ENCODE measurements at places on chromosomes 7 and 10.

DNA sequence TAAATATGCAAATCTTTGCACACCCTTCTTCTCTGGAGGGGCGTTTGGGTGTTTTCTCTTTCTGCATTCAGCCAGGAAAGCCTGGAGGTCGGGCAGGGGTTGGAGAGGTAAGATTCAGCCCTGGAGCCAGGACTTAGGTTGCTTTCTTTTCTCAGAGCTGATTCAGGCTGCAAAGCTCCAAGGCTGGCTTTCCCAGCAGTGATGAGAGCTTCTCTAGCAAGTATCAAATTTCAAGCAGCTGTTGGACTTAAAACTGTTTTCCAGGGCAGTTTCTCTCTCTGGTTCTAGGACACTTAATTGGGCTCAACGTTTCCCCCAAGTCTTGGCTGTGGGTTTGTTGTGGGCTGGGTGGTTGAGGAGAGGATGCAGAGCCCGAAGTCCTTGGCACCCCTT is 608 bp downstream of the AKR1B10 start:
- peak; percentile 72 for DNase-seq

DNA sequence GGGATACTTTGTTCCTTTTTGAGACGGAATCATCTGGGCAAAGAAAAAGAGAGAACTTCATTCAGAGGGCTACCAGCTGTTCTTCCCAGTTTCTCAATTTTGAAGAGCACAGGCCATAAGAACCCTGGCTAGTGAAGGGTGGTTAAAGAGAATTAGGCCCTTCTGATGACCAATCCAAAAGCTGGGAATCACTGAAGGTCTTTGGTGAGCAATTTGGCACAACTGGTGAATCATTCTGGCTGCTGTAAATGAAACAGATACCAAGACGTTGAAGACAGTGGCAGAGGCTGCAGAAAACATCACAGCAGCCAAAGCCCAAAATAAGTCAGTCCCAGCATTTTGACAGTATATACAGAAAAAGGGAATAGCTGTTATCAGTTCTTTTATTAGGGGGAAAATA is 5.1 kb downstream of the RAPGEF5 start:
- no peak for DNase-seq

GRCh38 chr7:50272808-50273207 is 31.7 kb upstream of the IKZF1 start:
- no peak for DNase-seq

DNA sequence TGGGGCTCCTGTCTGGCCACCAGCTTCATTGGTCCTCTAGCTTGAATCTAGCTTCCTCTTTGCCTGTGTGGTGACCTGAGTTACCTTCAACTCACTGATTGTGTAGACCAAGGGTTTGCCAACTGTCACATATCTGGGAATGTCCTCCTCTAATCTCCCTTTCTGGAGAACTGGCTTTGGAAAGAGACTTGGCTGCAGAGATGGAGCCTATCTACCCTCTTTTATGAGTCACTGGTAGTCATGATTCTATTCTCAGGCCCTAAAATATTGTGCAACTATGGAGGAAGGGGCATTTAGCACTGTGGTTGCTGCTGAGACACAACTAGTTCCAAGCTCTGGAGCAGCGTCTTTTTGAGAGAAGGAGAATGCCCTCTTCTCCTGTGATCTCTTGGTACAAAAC is 691.3 kb downstream of the KCNMA1 start:
- DNase-seq, result no peak

DNA sequence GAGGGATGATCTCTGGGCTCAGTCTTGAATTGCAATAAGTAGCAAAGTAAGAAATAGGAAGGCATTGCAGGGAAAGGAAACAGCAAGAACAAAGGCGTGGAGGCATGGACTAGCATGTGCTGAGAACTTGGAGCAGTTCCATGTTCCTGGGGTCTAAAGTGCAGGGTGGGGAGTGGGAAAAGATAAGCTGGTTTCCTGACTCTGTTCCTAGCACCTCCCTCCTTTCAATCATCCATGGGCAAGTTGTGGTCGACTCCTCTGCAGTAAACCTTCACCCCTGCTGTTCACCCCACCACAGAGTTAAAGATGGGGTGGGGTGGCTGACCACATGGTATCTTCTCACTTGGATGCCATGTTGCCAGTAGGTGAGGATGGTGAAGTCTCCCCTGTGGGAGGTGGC is 29.6 kb downstream of the RPS24 start:
- DNase-seq, result no peak

- no peak for DNase-seq
Measured at GRCh38 chr7:150862356-150862755, 10.0 kb downstream of the AOC1 start.

All from right hindlimb (tissue), 1 donor.